ENCODE measurements at places on chromosomes 2 and 18.

- DNase-seq = no peak
These were observed 24.5 kb downstream of the ELAC1 start for GRCh38 chr18:50992351-50992762.

DNA sequence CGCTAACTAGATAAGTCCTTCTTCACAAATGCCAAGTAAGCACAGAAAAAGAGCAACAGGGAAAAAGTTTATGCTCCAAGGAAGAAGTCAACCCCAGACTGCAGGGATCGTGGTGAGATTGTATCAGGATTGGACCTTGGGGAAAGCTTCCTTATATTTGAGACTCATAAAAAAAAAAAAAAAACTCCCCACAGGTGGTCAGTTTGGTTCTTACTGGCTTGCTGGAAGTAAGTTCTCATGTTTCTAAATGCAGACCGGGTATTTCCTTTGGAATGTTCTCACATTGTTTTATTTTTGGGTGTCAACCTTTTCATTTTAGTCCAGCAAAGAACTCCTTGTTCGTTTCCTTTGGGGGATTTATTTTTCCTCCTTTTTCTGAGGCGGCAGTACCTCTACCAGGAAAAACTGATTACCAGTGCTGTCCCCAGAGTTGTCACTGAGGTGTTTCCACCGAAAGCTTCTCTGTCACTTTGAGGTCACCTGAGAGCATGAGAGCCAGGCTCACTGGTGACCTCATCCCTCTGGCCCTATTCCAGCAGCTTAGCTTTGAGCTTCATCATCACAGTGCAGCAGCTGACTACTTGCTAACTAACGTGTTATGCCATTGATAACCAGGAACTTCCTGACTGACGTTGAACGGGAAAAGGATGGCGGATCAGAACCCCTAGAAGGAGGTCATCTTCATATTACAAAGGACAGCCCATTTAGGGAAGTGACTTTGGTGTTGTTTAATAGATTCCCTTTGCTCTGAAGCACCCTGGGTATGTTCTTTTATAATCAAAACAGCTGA is 16.8 kb upstream of the ATP8B1 start:
- DNase-seq = no peak

GRCh38 chr2:132621131-132621875 is 48.7 kb downstream of the LYPD1 start:
- no peak for DNase-seq

DNA sequence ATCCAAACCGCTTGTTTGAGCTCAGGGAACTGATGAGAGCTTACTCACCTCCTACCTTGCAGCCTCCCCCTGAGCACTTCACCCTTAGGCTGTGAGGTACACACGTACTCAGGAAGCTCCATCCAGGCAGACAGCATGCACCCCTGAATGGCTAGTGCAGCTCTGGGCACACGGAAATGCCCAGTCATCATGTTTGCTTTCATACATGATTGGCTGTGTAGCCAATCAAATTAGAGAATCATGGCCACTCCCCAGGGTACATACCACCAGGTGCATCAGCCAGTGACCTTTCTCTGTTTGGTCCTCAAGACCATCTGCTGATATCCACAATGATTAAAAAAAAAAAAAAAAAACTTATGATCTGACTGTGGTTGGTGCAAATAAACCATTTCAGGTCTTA is 42.1 kb downstream of the RNF152 start:
- DNase-seq = no peak

- DNase-seq = no peak
These were observed 8.1 kb downstream of the PRLH start for GRCh38 chr2:237574467-237574866.

DNA sequence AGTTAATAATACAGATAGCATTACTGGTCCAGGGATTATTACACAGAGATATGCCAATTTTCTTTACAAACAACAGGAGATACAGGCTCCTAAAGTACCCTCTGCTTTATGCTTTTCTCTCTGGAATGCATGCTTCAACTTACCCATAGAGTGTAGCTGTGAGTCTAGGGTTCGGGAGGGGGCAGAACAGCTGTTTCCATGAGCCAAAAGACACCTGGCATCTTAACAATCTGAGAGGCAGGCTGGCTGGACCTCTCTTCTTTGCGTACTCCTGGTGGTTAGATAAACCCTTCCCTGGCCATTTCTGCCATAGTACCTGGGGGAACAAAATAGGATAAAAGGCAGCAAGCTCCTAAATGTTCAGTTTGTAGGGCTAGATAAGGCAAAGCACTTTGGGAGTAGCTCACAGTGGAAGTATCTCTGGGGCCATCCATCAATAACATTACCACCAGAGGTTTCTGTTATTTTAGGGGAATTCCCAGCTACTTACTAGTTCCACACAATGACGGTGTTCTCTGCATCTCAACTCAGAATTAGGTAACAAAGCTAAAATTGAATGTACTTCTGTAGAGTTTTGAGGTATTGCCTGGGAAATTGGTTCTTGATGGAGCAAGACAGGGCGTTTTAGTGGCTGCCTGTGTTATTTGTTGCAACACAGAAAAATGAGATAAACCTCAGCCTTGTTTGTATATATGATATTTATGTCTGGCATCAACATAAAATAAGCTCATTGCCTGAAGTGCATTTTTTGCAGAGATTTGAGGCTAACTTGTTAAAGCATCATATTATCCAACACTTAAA is 6.2 kb upstream of the CCDC85A start:
- DNase-seq = no peak

- DNase-seq = no peak
These were observed 119.2 kb downstream of the ETAA1 start for GRCh38 chr2:67516362-67516761.

- no peak for DNase-seq
These were observed 703.0 kb downstream of the RNF144A start for GRCh38 chr2:7620255-7620654.

DNA sequence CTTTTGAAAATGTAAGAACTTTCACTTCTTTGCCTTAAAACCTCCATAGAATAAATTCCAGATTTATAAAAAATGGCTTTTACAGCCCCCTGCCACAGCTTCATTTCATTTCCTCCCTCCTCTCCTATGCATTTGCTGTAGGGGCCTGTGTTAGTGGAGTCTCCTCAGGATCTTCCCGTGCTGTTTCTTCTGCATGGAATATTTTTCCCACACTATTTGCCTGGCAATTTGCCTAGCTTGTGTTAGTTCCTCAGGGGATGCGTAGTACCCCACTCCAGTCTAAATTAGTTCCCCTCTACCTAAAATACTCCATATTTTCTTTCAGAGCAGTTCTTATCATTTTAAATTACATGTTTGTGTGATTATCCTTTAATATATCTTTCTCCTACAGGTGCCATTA is 262.2 kb downstream of the PLCL1 start:
- no peak for DNase-seq

DNA sequence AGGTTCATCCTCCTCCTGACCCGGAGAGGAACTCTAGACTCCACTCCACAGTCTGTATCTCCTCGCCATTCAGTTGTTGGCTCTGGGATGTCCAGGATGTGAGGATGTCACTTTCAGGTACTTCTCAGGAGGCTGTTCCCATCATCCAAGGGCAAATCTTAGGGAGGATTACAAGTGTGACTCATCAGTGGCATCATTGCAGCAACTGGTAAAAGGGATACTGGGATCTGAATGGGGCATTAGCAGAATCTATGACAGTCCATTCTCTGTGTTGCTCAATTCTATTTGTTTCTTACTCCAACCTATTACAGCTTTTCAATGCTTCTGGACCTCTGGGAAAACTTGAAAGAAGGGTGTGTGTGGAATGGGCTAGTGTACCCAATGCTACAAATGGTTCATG is 81.5 kb upstream of the FN1 start:
- DNase-seq = no peak

GRCh38 chr2:120345608-120346007 is 328 bp upstream of the INHBB start:
- DNase-seq = no peak

- DNase-seq = no peak
These were observed 65.1 kb downstream of the SIGLEC15 start for GRCh38 chr18:45890606-45891005.

DNA sequence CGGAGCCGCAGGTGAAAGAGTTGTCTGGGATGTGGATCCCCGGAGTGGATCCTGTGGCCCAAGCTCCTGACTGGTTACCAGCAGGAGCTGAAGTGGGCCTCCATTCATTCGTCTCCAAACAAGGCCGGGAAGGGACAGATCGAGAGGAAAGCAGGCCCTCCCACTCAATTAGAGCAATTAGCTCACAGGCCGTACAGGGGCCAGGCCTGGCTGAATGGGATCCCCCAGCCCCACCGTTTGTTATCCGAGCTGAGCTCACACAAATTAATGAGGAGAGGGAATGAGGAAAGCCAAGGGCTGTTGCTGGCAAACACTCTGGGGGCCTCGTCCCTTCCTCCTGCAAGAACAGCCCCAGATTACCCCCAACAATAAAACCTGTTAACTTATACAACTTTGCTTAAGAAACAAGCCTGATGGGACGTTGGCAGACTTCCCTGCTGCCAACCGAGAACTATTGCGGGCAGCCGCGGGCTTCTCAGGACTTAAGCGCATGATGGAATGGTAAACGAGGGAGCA is 338.0 kb downstream of the BCL11A start:
- DNase-seq = no peak

GRCh38 chr2:219045937-219046550 is 4.7 kb upstream of the CFAP65 start:
- no peak for DNase-seq

DNA sequence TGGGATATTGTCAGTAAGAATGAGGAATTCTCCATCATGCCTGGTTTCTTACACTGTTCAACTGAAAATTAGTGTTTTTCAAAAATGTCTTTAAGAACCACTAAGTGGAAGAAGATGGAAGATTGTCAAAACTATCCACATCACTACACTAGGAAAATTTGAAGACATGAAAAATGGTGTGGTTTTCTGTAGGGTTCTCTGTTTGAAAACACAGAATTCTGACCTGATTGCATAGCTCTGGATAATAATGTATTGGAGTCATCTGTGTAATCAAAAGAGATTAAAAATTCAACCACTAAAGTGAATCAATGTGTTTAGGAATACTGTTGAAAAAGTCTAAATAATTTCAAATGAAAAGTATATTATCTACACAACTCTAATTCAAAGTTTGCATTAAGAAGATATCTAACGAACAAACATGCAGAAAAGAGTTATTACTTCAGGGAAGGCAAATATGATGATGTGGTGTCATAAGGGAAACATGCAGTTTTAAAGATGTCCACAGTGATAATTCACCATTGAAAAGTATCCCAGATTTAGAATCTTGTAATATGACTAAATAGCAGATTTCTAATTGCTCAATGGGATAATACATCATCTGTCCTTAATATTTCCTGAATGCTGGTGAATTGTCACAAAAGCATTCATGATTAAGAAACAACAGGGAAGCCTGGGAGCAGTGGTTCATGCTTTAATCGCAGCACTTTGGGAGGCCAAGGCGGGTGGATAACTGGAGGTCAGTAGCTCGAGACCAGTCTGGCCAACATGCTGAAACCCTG is 116.9 kb downstream of the ERBB4 start:
- no peak for DNase-seq

- no peak for DNase-seq
These were observed 9.3 kb downstream of the SF3B1 start for GRCh38 chr2:197425550-197425949.

DNA sequence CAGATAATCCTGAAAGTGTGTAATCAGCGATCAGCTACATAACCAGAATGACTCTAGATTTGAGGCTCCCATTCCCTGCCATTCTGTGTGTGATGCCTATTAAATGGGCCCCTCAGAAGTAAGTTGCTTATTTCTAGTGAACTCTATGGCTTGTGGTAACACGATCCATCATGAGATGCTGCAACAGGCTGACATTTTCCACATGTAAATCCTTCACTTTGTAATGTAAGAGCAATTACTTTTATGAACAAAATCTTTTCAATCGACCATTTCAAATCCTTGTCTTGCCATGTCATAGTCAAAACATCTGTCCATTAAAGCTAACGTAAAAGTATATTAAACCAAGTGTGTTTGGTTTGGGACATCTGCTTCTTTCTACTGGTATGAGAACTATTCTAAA is 175.9 kb upstream of the ETAA1 start:
- DNase-seq = no peak

- DNase-seq = no peak
These were observed 813 bp upstream of the MEIS1 start for GRCh38 chr2:66433945-66434678.

GRCh38 chr2:100344433-100344832 is 22.1 kb upstream of the LONRF2 start:
- DNase-seq = no peak

DNA sequence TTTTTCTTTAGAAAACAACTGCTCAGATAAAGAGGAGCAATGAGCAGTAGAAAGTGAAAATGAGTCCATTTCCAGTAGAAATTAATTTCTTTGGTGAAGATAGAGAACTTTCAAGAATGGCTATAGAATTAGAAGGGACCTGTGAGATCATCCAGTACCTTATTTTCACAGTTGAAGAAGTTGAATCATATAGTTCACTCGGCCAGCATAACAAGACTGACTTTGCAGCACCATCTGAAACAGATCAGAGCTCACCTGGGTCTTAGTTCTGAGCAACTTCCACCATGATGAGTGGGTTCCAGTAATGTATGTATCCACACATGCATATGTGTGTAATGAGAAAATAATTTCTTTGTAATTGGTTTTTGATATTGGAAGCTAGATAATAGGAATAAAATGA is 58.6 kb downstream of the CERS6 start:
- no peak for DNase-seq

GRCh38 chr2:96247896-96248295 is 17.9 kb downstream of the TMEM127 start:
- DNase-seq = no peak

DNA sequence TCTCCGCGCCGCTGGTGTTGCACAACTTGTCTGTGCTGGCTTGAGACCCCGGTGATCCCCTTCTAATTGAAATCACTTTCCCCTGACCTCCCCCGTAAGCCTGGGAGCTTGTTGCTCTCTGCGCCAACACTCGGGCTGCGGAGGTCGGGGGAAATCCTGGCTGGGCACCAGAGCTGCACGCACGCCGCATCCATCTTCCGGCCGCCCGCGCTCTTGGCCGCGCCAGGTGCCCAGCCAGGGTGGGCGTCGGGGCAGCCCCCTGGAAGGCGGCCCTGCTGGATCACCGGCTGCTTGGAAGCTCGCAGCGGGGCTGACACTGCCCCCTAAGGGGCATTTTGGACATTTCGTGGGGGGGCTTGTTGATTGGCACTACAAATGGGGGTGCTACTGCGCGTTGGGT is 280.3 kb upstream of the SKOR2 start:
- no peak for DNase-seq

All from activated naive CD4-positive, alpha-beta T cell treated with anti-CD3 and anti-CD28 coated beads, Interleukin-2, amount 50 U/mL, for 72 hours (primary cell).